Colonic mucosa (tissue), 4 donors: ENCODE measurements at places on chromosomes 3 and 15. TPM values are rescaled to one million over a fixed set of nuclear protein-coding genes. Genes with fewer than 3 reads are reported as not detected.

ZNF620 gene
- total RNA-seq = 4.6 TPM

TTLL13 gene
- 0.35 TPM for total RNA-seq

VPS33B gene
- 18.1 TPM for total RNA-seq

TOMM70 gene
- total RNA-seq = 45.6 TPM

TIGIT gene
- total RNA-seq = 0.40 TPM

ACKR4 gene
- 0.90 TPM for total RNA-seq

TMC3 gene
- not detected for total RNA-seq

DNA sequence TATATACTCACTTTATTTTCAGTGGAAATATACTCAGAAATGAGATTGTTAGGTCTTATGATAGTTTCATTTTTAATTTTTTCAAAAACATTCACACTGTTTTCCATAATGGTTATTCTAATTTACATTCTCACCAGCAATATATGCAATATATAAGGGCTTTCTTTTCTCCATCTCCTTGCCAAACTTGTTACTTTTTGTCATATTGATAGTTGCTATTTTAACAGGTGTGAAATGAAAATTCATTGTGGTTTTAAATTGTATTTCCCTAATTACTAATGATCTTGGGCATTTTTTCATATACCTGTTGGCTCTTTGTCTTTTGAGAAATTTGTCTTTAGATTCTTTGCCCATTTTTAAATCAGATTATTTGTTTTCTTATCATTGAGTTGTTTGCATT, 325.2 kb downstream of the DIPK2A start:
- DNase-seq = no peak
- H3K27me3 ChIP-seq = no peaks in the 10 kb centered on the region
- H3K4me1 ChIP-seq = no peaks in the 10 kb centered on the region
- no peak overlapping the region for H3K4me3 ChIP-seq

- H3K27ac ChIP-seq = no peak overlapping the region
- no peaks in the 10 kb centered on the region for H3K36me3 ChIP-seq
- H3K27me3 ChIP-seq = no peaks in the 10 kb centered on the region
- H3K4me3 ChIP-seq = no peak overlapping the region
- DNase-seq = no peak
- H3K4me1 ChIP-seq = no peaks in the 10 kb centered on the region
Observed at GRCh38 chr15:68717951-68718350, 102.7 kb downstream of the ANP32A start.

- no peak overlapping the region for H3K4me3 ChIP-seq
- H3K36me3 ChIP-seq = no peaks in the 10 kb centered on the region
- no peaks in the 10 kb centered on the region for H3K4me1 ChIP-seq
- peaks cover 17% of the 10 kb centered on the region for H3K27me3 ChIP-seq
- no peak for DNase-seq
- no peak overlapping the region for H3K27ac ChIP-seq
Observed at GRCh38 chr3:13277860-13278531, 142.1 kb downstream of the NUP210 start.

GRCh38 chr3:13167829-13168228, 94.6 kb upstream of the IQSEC1 start:
- no peaks in the 10 kb centered on the region for H3K36me3 ChIP-seq
- no peak overlapping the region for H3K4me3 ChIP-seq
- H3K27me3 ChIP-seq = no peaks in the 10 kb centered on the region
- DNase-seq = no peak

DNA sequence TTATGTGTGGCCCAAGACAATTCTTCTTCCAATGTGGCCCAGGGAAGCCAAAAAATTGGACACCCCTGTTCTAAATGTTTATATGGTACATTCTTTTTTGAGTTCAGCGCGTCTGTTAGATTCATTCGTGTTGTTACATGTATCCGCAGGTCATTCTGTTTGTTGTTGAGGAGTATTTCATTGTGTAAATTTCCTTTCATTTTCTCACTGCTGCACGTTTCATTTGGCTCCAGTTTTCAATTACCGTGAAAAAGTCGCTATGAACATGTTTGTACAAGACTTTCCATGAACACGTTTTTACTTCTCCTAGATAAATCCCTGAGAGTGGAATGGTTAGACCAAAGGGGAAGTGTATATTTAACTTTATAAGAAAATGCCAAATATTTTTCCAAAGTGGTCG, 7.5 kb upstream of the OPA1 start:
- H3K36me3 ChIP-seq = no peaks in the 10 kb centered on the region
- H3K4me1 ChIP-seq = no peaks in the 10 kb centered on the region
- H3K4me3 ChIP-seq = no peak overlapping the region
- no peak for DNase-seq
- no peaks in the 10 kb centered on the region for H3K27me3 ChIP-seq

- H3K4me3 ChIP-seq = no peak overlapping the region
- peak; percentile 83 for DNase-seq
- no peaks in the 10 kb centered on the region for H3K27me3 ChIP-seq
- H3K4me1 ChIP-seq = peaks cover 7% of the 10 kb centered on the region
Observed at GRCh38 chr15:71752604-71753289, 57.6 kb upstream of the NR2E3 start.

DNA sequence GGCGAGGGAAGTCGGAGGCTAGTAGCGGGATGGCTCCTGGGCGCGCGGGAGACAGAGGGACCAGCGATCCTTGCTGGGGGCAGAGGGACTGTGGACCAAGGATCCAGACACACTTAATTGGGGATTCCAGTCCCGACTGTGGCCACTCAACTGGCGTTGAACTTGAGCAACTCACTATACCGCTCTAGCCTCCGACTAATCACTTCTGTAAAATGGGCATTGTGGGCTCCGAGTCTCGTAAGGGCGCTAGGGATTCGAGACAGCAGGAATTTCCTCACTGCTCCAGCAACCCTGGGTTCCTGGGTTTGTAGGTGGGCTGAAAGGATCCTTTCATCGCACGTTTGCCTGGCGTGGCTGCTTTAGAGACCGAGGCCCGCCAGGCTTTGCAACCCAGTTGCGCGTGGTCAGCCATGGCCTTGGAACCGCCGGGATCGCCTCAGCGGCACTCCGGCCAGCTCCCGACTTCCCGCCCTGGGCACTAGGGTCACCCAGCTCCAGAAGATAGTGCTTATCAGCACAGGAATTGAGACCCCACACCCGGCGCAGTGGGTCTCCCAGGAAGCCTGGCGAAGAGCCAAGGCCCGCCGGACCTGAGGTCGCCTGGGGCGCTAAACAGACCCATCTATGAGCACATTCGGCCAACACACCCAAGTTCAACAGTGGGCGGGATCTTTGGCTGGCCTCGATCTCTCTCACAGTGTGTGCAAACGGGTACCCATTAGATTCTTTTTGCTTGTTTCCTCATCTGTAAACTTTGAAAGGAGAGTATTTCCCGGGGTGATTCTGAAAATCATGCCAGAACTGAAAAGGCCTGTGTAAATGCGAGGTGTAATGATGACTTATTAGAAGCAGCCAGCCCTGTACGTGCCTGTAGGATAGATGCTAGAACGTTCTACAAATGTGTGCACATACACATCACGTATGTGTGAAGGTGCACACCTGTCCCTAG, 9.9 kb downstream of the FOXL2 start:
- no peak overlapping the region for H3K27ac ChIP-seq
- peaks cover 73% of the 10 kb centered on the region for H3K27me3 ChIP-seq
- no peaks in the 10 kb centered on the region for H3K36me3 ChIP-seq
- peaks cover 17% of the 10 kb centered on the region for H3K4me1 ChIP-seq
- H3K4me3 ChIP-seq = no peak overlapping the region
- no peak for DNase-seq

DNA sequence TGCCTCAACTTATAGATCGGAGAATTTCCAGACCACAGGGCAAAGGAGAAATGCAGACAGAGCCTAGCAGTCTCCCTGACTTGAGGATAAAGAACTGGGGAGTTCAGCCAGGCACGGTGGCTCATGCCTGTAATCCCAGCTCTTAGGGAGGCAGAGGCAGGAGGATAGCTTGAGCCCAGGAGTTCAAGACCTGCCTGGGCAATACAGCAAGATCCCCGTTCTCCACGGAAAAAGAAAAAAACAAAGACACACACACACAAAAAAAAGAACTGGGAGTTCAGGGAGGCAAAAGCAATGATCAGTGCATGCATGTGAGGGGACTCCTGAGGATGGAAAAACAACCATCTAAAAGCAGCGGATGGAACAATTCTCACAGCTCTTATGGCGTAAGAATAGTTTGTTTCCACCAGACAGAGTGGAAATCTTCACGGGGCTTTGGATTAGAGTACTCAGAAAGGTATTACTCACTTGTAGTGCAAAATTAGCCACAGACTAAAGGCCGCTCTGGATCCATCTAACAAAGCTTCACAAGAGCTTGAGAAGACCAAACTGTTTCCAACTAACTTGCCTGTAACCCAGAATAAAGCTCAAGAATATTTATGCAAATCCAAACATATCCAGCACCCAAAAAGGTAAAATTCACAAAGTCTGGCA, 16.3 kb downstream of the SEC11A start:
- H3K27ac ChIP-seq = no peak overlapping the region
- no peaks in the 10 kb centered on the region for H3K27me3 ChIP-seq
- H3K4me3 ChIP-seq = no peak overlapping the region
- no peaks in the 10 kb centered on the region for H3K36me3 ChIP-seq

DNA sequence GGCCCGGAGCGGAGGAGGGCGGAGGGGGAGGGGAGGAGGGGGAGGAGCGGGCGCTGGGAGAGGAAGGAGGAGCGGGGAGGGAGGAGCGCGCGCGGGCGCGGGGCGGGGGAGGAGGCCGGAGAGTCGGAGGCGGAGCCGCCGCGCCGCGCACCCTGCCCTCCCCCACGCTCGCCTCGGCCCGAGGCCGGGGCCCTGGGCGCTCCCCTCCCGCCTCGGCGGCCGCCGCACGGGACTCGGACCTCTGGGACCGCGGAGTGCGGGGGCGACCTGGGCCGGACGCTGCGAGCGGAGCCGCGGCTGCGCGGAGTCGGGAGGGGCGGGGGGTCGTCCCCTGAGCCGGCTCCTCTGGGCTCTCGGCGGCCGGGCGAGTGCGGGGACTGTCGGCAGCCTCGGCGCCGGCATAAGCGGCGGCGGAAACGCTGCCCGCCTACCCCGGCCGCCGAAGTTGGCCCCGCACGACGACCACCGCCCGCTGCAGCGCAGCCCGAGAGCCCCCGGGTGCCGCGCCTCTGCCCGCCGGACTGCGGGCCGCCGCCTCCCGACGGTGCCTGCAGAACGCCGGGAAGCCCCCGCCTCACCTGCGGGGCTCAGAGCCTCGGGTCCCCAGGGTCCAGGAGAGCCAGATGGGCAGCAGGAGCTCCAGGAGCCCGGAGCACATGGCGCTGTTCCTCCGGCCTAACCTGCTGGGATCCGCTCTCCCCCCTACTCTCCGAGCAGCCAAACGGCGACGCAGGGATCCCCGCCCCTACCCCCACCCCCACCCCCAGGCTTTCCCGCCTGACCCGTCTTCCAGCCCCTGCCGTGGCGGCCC, 406 bp upstream of the GABRB3 start:
- DNase-seq = peak; percentile 25
- no peak overlapping the region for H3K27ac ChIP-seq
- H3K36me3 ChIP-seq = no peaks in the 10 kb centered on the region
- H3K27me3 ChIP-seq = peaks cover 22% of the 10 kb centered on the region

GRCh38 chr3:142723665-142723967, 218 bp upstream of the TRPC1 start:
- peaks cover 17% of the 10 kb centered on the region for H3K27me3 ChIP-seq
- no peak overlapping the region for H3K27ac ChIP-seq
- DNase-seq = no peak
- peaks cover 3% of the 10 kb centered on the region for H3K4me1 ChIP-seq
- no peaks in the 10 kb centered on the region for H3K36me3 ChIP-seq
- H3K4me3 ChIP-seq = peak overlapping the region; percentile 59

GRCh38 chr3:141456301-141456625, 30.6 kb upstream of the RASA2 start:
- DNase-seq = no peak
- H3K27me3 ChIP-seq = no peaks in the 10 kb centered on the region
- H3K4me1 ChIP-seq = peaks cover 11% of the 10 kb centered on the region
- no peak overlapping the region for H3K27ac ChIP-seq
- H3K36me3 ChIP-seq = no peaks in the 10 kb centered on the region
- H3K4me3 ChIP-seq = no peak overlapping the region

DNA sequence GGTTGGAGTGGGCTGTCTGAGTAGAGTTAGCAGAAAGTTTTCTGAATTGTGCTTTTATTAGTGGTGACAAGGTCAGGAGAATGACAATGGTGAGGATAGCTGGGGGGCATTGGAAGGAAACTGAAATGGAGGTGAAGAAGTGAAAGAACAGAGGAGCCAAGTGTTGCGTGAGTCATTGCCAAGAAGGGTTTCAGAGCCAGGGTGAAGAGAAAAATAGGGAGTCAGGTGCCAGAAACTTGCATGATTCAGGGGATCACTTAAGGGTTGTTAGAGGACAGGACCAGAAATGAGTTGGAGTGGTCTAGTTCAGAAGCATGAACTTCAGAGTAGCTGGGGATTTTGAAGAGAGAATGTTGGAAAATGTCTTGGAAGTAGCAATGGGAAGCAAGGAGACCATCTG, 86.0 kb upstream of the GALNT15 start:
- H3K36me3 ChIP-seq = no peaks in the 10 kb centered on the region
- no peak for DNase-seq
- H3K4me1 ChIP-seq = no peaks in the 10 kb centered on the region
- H3K27ac ChIP-seq = no peak overlapping the region
- H3K4me3 ChIP-seq = no peak overlapping the region
- no peaks in the 10 kb centered on the region for H3K27me3 ChIP-seq

DNA sequence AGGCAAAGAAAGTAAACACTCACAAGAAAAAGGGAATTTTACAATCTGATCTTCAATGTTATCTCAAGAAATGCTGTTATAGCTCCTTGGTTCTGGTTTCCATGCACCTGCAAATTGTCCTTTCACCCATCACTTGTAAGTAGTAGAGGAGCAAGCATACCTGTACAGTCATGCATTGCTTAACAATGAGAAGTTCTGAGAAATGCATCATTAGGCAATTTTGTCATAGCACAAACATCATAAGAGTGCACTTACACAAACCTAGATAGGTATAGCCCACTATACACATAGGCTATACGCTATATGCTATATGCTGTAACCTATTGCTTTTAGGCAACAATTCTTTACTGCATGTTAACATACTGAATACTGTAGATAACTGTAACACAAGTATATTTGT, 672.3 kb downstream of the FHIT start:
- H3K27me3 ChIP-seq = no peaks in the 10 kb centered on the region
- H3K27ac ChIP-seq = no peak overlapping the region
- H3K4me1 ChIP-seq = no peaks in the 10 kb centered on the region
- DNase-seq = no peak
- no peak overlapping the region for H3K4me3 ChIP-seq
